ENCODE measurements at places on chromosomes 1 and 21.
A peak's percentile ranks its signal among the peaks of the same experiment; 100 is the strongest.

GRCh38 chr1:22582661-22583635 is 19.7 kb downstream of the EPHA8 start:
- no peak for DNase-seq

DNA sequence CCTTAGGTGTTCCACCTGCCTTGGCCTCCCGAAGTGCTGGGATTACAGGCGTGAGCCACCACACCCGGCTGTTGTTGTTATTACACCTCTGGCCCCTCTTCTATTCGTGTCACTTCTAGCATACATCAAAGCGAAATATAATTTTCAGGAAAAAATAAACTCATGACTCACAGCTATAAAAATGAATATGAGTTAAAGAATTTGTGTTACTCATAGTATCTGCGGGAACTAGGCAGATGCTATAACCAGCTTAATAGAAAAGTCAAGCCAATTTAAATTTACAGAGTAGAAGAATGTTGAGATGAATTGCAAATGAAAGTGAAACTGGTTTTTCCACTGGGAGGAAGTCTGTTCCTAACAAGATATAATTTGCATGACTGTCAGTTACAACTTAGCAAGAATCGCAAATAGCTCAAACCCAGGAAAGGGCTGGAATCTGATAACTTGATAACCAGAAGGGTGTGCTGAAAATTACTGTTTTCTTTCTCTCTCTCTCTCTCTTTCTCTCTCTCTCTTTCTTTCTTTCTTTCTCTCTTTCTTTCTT is 11.2 kb downstream of the OR2W3 start:
- peak; percentile 9 for DNase-seq

GRCh38 chr1:192762265-192762664 is 46.6 kb upstream of the RGS2 start:
- DNase-seq = no peak

GRCh38 chr1:21291184-21291583 is 921 bp upstream of the ECE1 start:
- no peak for DNase-seq

DNA sequence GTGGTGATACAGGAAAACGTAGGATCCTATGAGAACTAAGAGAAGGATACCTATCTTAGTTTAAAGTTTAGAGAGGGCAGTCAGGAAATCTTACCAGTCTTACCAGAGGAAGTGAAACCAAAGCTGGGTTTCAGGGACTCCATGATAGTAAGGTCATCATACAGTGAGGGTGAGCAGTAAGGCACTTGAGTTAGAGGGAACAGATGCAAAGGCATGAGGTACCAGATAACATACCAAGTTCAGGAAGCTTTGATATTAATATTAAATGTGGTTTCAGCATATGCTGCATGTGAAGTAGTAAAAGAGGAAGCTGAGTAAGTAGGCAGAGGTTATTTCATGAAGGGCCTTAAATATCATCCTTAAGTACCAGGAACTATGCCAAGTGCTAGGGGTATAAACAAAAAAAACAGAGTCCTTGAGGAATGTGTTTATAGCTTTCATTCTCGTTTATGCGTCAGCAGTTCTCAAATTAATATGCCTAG is 16.9 kb downstream of the ATG4C start:
- DNase-seq = no peak

GRCh38 chr1:46526013-46526690 is 25.3 kb downstream of the KNCN start:
- peak; percentile 56 for DNase-seq

DNA sequence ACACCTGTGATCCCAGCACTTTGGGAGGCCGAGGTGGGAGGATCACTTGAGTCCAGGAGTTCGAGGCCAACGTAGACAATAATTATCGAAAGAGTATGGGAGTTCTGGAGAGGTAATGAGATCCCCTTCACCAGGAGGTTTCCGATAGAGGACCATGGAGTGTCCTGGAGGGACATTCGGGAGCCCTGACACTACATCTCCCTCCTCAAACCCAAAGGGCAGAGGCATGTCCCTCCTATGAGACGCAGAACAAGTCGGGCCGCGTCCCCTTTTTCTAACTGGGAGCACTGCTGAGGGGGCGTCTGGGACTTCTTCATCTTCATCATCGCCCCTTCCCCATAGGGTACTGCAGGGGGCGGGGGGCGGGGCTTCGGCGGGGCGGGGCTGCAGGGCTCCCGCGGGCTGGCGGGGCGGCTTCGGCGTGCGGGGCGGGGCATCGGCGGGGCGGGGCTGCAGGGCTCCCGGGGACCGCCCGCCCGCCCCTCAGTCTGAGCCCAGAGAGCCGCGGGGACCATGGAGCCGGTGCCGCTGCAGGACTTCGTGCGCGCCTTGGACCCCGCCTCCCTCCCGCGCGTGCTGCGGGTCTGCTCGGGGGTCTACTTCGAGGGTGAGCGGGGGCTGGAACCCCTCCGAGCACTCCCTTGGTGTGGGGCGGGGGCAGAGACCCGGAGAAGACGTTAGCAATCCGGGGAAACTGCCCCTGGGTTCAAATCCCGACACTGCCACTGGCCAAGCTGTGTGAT is at the start of gene THEMIS2:
Gene THEMIS2 (plus strand): TSS at position 486 of the 743 bp plus-strand sequence. CDS start 28 bp downstream, at position 514.
- DNase-seq = peak; percentile 51

- no peak for DNase-seq
Measured at GRCh38 chr1:162530988-162531319, 30.6 kb upstream of the UAP1 start.

GRCh38 chr1:45187725-45188124 is 18.7 kb downstream of the ZSWIM5 start:
- no peak for DNase-seq

DNA sequence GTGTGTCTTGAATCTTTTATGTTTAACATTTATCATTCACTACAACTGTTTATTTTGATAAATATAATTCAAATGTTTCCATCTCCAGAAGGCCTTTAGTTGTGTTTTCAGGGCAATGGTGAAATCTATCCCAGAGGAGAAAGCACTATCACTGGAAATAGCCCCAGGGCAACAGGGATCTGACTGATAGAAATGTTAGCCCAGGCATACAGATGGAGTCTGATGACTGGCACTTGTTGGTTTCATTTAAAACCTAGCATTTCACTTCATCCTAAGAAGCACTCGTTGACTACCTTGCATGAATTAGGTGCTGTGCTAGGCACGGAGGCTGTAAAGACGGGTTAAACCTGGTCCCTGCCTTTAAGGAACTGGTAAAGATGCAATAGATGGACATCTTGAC is 103.1 kb downstream of the C1orf21 start:
- DNase-seq = no peak

DNA sequence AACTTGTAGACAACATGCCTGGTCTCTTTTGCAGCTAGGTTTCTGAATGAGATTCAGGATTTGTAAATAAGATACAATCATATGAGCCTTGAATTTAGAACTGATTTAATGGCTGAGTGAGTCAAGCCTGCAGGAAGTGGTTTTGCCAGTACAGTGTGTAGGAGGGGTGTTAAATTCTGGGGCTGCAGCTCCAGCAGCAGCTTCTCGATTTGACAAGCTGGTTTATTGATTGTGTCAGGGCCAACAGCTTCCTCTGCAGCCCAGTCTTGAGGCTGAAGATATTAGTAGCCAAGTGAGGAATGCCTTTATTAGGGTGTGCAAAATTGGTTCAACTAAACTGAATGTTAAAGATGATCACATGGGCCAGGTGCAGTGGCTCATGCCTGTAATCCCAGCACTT is 11.5 kb upstream of the PLA2G5 start:
- DNase-seq = peak; percentile 78

GRCh38 chr1:8363767-8364301 is 45.9 kb downstream of the SLC45A1 start:
- DNase-seq = no peak

DNA sequence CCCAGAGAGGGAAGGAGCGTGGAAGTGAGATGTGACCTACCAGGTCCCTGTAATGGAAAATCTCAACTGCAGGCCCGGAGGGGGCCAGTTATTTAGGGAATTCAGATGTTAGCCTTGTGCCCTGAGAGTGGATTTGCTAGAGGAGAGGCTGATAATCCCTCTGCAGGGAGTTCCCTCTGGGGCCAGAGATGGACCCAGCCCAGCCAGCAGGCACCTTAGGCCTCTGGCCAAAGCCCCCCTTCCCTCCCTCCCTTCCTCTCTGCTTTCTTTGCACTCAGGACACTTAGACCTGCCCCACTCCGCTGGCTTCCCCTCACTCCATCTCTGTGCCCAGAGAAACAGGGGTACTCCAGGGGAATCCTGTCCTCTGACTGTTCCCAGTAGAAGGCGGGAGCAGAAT is 1.5 kb upstream of the ATP1A2 start:
- no peak for DNase-seq

DNA sequence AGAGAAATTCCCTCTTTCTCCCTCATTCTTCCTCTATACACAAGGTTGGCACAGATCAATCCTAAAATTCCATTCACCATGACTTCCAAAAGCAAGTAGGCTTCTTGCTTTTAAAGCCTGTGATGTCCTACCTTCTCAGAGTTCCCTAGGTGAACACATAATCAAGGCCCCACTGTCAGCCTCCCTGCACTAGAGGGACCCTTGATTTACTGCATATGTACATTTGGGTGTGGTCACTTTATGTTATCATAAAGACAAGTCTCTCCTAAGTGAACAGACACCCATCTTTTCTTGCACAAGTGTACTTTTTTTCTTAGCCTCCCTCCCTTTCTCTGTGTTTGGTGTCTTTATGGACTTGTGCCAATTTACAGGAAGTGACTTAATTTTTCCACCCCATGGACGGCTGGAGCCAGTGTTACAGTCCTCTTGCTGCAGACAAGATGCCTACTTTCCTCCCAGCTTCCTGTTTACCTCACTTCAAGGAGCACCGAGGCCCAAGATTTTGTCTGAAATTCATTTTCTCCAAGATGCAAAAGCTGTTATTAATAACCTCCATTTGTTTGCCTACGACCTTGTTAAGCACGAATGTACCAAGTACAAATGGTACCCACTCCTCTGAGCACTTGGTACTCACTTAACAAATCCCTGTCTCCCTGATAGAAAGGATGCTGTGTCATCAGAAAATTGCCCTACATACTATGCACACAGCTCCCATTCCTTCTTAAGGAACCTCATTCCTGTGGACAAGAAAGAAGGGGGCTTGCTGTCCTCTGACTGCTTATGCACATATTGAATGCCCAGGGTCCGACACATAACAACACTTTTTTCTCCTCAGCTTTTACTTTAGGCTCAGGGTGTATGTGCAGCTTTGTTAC is 82.8 kb upstream of the SLC44A3 start:
- peak; percentile 60 for DNase-seq

DNA sequence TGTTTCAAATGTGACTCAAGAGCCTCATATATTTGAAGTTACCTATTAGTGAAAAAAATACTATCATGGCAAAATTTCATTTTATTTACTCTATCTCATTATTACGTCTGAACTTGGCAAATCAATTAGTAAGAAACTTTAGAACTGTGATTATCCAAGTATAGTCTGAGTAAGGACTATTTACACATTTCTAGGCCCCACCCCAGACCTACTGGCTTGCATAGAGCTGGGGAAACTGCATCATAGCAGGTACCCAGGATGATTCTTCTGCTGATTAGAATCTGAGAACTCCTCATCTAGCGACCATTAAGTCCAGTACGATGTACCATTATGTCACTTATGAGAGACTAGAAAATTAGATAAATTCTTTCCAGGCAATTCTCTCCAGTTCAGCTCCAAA is 20.1 kb downstream of the MCOLN3 start:
- DNase-seq = no peak

DNA sequence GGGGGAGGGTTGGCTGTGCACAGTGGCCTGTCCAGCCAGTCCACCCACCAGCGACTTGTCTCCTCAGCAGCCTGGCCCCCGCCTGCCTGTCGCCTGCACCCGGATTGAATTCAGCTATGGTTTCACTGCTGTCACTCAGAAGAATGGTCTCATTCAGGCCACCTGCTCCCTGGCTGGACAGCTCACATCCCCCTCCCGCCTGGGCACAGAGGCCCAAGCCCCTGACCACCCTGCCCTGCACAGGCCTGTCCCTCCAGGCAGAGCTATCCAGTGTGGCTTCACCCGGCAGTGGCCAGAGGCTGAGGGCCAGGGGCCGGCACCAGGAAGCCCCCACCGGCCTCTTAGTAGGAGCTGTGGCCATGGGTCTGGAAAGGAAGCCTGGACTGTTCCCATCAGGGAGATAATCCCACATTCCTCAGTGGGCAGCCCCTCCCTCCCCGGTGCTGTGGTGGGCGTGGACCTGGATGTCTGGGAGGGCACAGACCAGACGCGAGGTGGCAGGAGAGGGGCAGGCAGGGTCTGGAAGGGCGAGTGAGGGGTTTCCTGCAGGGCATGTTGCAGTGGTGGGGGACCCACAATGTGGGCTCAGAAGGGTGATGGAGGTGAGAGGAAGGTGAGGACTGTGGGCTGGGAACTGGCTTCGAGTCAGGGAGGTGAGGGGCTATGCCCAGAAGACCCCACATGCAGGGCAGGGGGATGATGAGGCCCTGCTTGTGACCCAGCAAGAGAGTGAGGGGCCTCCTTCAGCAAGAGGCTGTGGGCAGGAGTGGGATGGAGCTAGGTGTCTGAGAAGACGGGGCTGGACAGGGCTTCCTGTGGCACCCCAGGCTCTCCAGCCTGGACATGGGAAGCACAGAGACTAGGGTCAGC is 30.4 kb downstream of the WNT9A start:
- DNase-seq = no peak

- DNase-seq = peak; percentile 67
Measured at GRCh38 chr1:90721210-90722194, 4.4 kb upstream of the BARHL2 start.

DNA sequence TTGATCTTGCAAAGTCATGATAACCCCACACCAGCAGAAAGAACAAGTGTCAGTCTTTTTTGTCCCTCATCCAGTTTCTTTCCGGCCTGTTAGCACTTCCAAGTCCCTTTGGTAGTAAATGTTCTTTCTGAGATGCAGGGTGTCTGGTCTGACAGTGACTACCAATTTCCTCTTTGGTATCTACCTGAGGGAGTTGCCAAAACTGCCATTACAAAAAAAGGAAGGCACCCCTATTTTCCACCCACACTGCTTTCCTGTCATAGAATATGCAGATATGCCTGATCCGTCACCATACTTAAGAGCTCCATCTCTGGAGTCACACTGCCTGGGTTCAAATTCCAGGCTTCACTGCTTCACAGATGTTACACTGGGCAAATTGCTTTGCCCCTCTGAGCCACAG is 72.4 kb downstream of the ZNF281 start:
- DNase-seq = no peak

DNA sequence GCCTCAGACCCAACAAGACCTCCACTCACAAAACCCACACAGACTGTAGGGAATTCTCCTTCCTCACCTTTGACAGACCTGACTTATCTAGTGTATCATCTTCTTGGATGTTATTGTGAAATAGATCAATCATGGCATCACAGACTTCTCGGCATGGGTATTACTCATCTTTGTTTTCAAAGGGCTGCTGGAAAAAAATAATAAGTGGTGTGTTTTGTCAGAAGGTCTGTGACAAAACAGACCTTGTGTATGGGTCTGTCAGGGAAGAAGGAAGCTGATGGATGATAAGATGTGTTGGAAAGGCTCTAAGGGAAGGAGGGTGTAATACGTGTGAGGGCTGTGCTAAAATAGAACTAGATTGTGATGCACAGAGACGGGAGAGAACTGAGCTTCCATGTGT is 13.9 kb upstream of the S100A7 start:
- no peak for DNase-seq

DNA sequence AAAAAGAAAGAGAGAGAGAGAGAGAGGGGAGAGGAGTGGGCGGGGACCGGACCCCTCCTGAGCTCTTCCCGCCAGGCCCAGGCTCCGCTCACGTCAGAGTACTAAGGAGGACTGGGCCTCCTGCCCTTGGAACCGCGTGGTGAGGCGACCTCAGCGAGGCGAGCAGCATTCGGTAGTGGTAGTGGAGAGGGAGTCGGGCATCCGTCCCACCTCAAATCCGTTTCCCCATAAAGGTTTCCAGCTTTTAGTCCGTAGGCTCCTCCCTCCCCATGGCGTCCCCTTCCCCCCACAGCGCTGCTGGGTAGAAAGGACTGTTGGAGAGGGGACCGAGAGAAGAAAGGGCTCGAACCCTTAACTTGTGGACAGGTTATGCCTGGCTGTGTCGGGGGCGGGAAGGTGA is 124.4 kb upstream of the BARHL2 start:
- DNase-seq = no peak
